ENCODE measurements at places on chromosomes 16 and 17. TPM values are rescaled to one million over a fixed set of nuclear protein-coding genes. Genes with fewer than 3 reads are reported as not detected.

Gene CCDC78
- 6.5 TPM for total RNA-seq

DNA sequence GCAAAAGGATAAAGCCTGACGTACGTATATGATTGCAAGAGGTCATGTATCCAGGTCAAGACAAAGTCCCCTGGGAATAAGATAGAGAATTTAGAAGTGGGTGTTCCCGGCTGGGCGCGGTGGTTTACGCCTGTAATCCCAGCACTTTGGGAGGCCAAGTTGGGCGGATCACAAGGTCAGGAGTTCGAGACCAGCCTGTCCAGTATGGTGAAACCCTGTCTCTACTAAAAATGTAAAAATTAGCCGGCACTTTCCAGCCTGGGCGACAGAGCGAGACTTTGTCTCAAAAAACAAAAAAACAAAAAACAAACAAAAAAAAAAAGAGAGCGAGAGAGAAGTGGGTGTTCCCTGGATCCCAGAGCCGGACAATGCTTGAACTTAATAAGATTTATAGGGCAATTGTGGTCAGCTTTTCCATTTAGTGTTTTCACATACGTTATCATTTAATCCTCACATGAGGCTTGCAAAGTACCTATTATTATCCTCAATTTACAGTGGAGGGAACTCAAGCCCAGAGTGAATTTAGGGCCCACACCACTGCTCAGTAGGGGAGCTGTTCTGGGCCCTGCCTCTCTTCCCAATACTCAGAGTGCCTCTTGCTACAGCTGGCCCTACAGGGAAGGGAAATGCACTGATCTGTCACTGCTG is 481 bp upstream of the GLTPD2 start:
- peaks cover 67% of the 10 kb centered on the region for H3K27me3 ChIP-seq
- no peak overlapping the region for H3K27ac ChIP-seq
- no peak overlapping the region for H3K4me3 ChIP-seq
- H3K4me1 ChIP-seq = peaks cover 21% of the 10 kb centered on the region
- H3K36me3 ChIP-seq = no peaks in the 10 kb centered on the region

- no peak overlapping the region for H3K27ac ChIP-seq
- H3K4me3 ChIP-seq = no peak overlapping the region
Observed at GRCh38 chr16:73025856-73026210, 22.1 kb downstream of the ZFHX3 start.

DNA sequence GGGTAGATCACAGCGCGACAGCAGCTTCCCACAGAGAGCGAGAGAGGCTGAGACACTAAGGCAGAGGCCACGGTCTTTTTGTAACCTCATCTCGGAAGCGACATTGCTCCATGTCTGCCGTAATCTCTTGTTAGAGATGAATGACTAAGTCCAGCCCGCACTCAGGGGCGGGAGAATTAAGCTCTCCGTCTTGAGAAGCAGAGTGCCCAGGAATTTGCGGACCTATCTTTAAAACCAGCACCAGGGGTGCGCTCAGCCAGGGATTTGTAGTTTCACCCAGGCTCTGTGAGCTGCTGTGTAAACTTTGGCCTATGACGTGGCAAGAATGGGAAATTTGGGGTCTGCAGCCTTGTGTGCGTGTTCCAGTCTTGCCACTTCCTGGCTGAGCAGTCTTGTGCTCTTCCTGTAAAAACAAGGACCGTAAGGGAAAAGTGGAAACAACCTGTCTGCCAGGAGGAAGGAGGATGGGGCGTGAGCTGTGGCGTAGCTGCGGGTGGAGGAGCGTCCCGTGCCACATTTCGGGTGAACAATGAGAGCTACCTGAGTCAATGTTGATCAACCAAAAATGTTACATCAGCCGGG is 16.0 kb upstream of the JPH3 start:
- H3K4me1 ChIP-seq = peaks cover 2% of the 10 kb centered on the region
- no peak overlapping the region for H3K27ac ChIP-seq
- peaks cover 73% of the 10 kb centered on the region for H3K27me3 ChIP-seq
- DNase-seq = no peak
- no peak overlapping the region for H3K4me3 ChIP-seq

- H3K4me1 ChIP-seq = no peaks in the 10 kb centered on the region
- no peak overlapping the region for H3K4me3 ChIP-seq
- H3K27me3 ChIP-seq = no peaks in the 10 kb centered on the region
- H3K36me3 ChIP-seq = no peaks in the 10 kb centered on the region
- DNase-seq = no peak
Observed at GRCh38 chr16:4591706-4592470, 22.8 kb downstream of the UBALD1 start.

Gene BOLA2
- total RNA-seq = 9.3 TPM

Measured in activated naive CD8-positive, alpha-beta T cell treated with anti-CD3 and anti-CD28 coated beads for 36 hours (primary cell).